ENCODE measurements at places on chromosomes 6 and 20.

- DNase-seq: peak; percentile 40
- no peaks in the 10 kb centered on the region for H3K27me3 ChIP-seq
- no peak overlapping the region for H3K4me3 ChIP-seq
- H3K4me1 ChIP-seq: no peaks in the 10 kb centered on the region
- no peak overlapping the region for H3K27ac ChIP-seq
- no peaks in the 10 kb centered on the region for H3K36me3 ChIP-seq
Measured at GRCh38 chr6:54935739-54936138, 89.2 kb downstream of the FAM83B start.

GRCh38 chr6:3333263-3333662 is 74.5 kb downstream of the PSMG4 start:
- no peaks in the 10 kb centered on the region for H3K27me3 ChIP-seq
- no peak overlapping the region for H3K4me3 ChIP-seq
- peaks cover 6% of the 10 kb centered on the region for H3K4me1 ChIP-seq

DNA sequence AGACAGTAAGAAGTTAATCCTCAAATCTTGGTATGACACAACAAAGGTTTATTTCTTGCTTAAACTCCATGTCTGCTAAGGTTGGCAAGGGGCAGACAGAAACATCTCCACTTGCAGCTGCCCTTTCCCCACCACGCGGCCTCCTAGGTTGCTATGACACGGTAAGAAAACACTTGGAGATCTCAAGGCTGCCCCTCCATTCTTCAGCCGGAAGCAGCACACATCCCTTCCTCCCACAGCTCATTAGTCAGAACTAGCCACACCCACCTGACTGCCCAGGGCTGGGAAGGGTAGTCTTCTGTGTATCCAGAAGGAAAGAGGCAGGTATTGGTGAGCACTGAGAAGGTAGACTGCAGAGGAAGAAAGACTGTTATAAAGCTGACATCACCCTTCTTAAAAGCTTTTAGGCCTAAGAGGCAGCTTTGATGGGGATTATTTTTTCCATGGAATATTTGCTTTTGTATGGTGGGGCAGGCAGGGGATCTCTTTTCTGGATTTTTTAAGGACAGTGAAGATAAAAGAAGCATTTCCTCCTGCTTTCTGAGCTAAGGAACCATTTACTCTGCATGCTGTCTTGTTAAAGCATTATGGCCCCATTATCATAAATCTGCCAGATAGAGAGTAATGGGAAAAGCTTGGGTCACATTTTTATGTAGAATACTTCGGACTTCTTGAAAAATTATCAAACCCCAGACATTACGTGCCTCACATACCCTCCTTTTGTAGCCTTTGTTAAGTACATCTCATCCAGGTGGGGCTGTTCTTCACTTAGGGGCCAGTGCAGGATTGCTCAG is 41.6 kb downstream of the MRAP2 start:
- H3K27me3 ChIP-seq: no peaks in the 10 kb centered on the region
- no peaks in the 10 kb centered on the region for H3K4me1 ChIP-seq
- peak; percentile 56 for DNase-seq
- H3K27ac ChIP-seq: no peak overlapping the region

DNA sequence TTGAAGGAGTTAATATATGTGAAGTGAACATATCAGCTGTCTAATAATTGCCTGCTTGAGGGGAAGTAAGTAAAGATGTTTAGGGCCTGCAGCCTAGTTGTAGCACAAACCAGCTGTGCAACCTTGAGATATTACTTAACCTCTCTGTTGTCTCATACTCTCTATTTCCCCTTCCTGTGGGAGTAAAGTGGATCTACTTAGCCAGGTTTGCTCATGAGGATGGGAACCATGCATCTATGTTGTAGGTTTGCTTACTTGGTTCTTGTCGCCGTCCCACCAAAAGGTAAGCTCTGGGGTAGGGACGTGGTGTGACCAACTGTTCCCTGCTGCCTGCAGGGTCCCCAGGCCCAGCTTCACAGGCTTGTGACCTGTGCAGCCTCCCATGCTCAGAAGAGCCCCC is 362.7 kb upstream of the SULF2 start:
- no peaks in the 10 kb centered on the region for H3K36me3 ChIP-seq
- no peaks in the 10 kb centered on the region for H3K4me1 ChIP-seq
- H3K4me3 ChIP-seq: no peak overlapping the region
- peaks cover 5% of the 10 kb centered on the region for H3K27me3 ChIP-seq

DNA sequence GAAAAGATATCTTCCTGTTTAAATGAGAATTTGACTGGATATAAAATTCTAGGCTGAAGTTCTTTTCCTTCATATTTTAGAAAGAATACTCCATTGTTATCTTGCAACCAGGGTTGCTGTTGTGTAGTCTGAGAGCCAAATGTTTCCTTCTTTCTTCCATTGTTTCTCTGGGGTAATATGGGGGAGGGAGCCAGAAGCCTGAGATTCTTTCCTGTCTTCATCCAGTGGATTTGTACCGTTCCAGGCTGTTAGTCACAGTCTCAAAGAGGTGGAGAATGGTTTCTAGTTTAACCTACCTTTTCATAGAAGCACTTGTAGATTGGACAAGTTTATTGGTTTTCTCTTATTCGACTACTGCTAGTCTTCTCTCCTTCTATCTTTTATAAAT is 6.1 kb upstream of the ULBP3 start:
- no peak for DNase-seq
- H3K4me1 ChIP-seq: 0 out of 2 replicates have a peak, but pooled peaks cover 7% of the 10 kb centered on the region
- no peak overlapping the region for H3K27ac ChIP-seq

GRCh38 chr20:12255461-12255970 is 337.8 kb downstream of the BTBD3 start:
- H3K4me3 ChIP-seq: no peak overlapping the region
- no peak for DNase-seq

- H3K27ac ChIP-seq: no peak overlapping the region
- no peaks in the 10 kb centered on the region for H3K27me3 ChIP-seq
- no peaks in the 10 kb centered on the region for H3K4me1 ChIP-seq
- peak; percentile 68 for DNase-seq
- H3K4me3 ChIP-seq: no peak overlapping the region
- H3K36me3 ChIP-seq: no peaks in the 10 kb centered on the region
Measured at GRCh38 chr6:41284726-41285125, 1.8 kb downstream of the TREM1 start.

GRCh38 chr6:37347670-37348111 is 6.1 kb upstream of the RNF8 start:
- no peaks in the 10 kb centered on the region for H3K36me3 ChIP-seq
- no peaks in the 10 kb centered on the region for H3K27me3 ChIP-seq
- H3K4me3 ChIP-seq: no peak overlapping the region
- no peaks in the 10 kb centered on the region for H3K4me1 ChIP-seq

DNA sequence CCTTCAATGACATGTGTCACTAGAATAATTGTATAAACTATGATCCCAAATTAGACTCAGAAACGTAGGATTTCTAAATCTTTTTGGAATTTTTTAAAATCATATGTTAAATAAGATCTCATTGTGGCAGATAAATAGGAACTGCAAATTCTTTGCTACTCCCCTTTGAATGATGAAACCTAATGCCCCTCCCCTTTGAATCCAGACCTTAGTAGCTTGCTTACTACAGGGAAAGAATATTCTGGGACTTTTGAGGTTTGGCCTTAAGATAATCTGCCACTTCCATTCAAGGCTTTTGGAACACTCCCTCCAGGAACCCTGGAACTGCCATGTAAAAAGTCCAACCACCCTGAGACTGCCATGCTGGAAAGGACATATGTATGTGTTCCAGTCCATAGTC is 7.1 kb downstream of the TDP2 start:
- H3K27me3 ChIP-seq: no peaks in the 10 kb centered on the region
- peak overlapping the region; percentile 93 for H3K27ac ChIP-seq
- H3K4me3 ChIP-seq: no peak overlapping the region
- peaks cover 10% of the 10 kb centered on the region for H3K4me1 ChIP-seq

DNA sequence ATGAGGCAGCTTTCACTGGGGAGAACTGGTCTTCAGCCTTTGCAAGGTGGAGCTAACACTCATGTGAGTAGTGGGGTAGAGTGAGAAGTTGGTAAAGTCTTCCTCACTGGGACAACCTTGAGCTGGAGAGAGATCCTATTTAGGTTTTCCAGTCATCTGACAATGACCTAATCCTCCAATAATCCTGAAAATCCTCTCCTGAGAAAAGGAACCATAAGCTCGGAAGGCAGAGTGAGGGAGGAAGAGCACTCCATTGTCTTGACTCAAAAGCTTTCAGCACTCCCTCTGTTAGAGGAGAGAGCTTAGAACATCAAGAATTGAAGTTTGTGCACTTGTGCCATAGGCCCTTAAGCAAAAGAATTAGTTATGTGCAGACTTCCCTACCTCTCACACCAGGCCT is 77.8 kb downstream of the TRAM2 start:
- peaks cover 34% of the 10 kb centered on the region for H3K4me1 ChIP-seq
- no peaks in the 10 kb centered on the region for H3K27me3 ChIP-seq
- peaks cover 60% of the 10 kb centered on the region for H3K36me3 ChIP-seq
- DNase-seq: peak; percentile 72
- no peak overlapping the region for H3K4me3 ChIP-seq

- no peak for DNase-seq
- H3K27ac ChIP-seq: no peak overlapping the region
- no peaks in the 10 kb centered on the region for H3K36me3 ChIP-seq
- H3K4me1 ChIP-seq: peaks cover 27% of the 10 kb centered on the region
Measured at GRCh38 chr20:10076126-10077080, 41.6 kb downstream of the ANKEF1 start.

DNA sequence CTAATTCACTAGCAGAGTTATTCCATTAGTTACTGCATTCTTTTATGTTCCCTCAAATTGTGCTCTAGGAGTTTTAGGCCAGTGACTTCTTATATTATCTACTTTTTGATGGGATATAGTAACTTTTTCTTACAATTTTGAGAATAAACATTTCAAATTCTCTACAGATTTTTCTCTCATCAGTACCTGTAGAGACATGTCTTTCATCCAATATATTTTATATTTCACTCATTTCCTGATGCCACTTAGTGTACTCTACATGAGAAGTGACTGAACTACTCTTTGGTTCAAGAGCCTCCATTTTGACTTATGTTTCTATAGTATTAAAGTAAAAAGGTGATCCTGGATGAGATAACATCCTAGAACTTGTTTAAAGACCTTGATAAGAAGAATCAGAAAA is 108.5 kb downstream of the ELOVL4 start:
- no peaks in the 10 kb centered on the region for H3K36me3 ChIP-seq
- no peaks in the 10 kb centered on the region for H3K27me3 ChIP-seq
- DNase-seq: no peak
- H3K27ac ChIP-seq: no peak overlapping the region
- H3K4me3 ChIP-seq: no peak overlapping the region

DNA sequence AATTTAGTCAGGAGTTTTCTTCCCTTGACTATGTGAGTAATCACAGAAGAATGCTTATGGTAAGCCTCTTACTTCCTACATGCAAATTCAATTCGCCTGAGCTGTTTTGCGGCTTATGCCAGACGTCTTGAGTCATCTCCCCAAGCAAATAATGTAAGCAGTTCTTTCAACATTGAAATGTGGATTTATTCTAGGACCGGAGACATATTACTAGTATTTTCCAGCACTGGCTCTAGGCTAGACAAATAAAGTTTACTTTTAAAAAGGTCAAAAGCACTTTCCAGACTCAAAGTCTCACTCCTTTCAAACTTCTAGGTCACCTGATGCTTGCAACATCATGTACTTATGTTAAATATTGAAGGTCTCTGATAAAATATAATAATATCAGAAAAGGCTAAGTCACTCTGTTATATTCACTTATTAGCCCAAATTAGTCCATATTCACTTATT is 38.1 kb upstream of the NOX3 start:
- H3K36me3 ChIP-seq: no peaks in the 10 kb centered on the region
- peaks cover 35% of the 10 kb centered on the region for H3K4me1 ChIP-seq
- no peak overlapping the region for H3K4me3 ChIP-seq
- H3K27me3 ChIP-seq: no peaks in the 10 kb centered on the region

- H3K4me1 ChIP-seq: no peaks in the 10 kb centered on the region
- no peak overlapping the region for H3K4me3 ChIP-seq
- DNase-seq: no peak
- H3K36me3 ChIP-seq: no peaks in the 10 kb centered on the region
- no peak overlapping the region for H3K27ac ChIP-seq
Measured at GRCh38 chr6:135163440-135163738, 17.7 kb upstream of the MYB start.

- 0 out of 2 replicates have a peak, but pooled peaks cover 12% of the 10 kb centered on the region for H3K27me3 ChIP-seq
- H3K4me3 ChIP-seq: peak overlapping the region; percentile 69
- H3K36me3 ChIP-seq: no peaks in the 10 kb centered on the region
- H3K27ac ChIP-seq: no peak overlapping the region
Measured at GRCh38 chr6:22147921-22148776, 148.7 kb downstream of the PRL start.

- H3K4me1 ChIP-seq: peaks cover 19% of the 10 kb centered on the region
- no peak overlapping the region for H3K4me3 ChIP-seq
Measured at GRCh38 chr6:158892266-158892665, 73.1 kb upstream of the EZR start.

- H3K27me3 ChIP-seq: no peaks in the 10 kb centered on the region
- H3K4me3 ChIP-seq: no peak overlapping the region
- no peaks in the 10 kb centered on the region for H3K36me3 ChIP-seq
Measured at GRCh38 chr6:37486121-37486839, 13.4 kb downstream of the CCDC167 start.

- no peaks in the 10 kb centered on the region for H3K27me3 ChIP-seq
- H3K36me3 ChIP-seq: no peaks in the 10 kb centered on the region
- H3K27ac ChIP-seq: peak overlapping the region; percentile 92
- peak; percentile 50 for DNase-seq
Measured at GRCh38 chr6:53347250-53347920, 1.4 kb downstream of the ELOVL5 start.

GRCh38 chr6:11263291-11263775 is 30.9 kb upstream of the NEDD9 start:
- peaks cover 14% of the 10 kb centered on the region for H3K4me1 ChIP-seq
- H3K27ac ChIP-seq: peak overlapping the region; percentile 38
- peak overlapping the region; percentile 35 for H3K4me3 ChIP-seq
- no peaks in the 10 kb centered on the region for H3K27me3 ChIP-seq
- no peaks in the 10 kb centered on the region for H3K36me3 ChIP-seq
- DNase-seq: peak; percentile 81

DNA sequence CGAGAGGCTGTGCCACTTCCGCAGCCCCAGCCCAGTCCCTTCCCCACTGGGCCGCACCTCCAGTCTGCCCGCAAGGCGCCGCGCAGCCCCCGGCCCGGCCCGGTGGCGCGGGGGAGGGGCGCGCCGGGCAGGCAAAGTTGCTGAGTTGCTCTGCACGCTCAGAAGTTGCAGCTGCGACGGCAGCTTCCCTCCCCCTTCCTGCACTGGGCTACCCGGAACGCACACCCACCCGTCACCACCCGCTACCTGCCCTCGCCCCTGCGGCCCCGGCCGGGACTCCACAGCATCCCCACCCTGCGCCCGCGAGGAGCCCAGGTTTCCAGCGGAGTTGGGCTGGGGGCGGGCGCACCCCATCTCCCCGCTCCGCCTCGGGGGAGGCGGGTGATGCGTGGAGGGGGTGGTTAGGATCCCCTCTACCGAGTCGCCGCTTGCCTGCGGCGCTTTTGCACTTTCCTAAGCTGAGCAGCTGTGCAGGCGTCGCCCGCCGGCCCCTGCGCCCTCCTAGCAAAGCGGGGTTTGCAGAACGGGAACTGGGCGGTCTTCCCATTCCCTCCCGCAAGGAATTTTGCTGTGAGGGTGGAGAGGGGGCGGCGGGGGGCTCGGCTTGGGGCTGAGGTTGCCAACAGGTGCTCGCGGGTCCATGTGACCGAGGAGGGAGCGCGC is 55.9 kb upstream of the RREB1 start:
- no peaks in the 10 kb centered on the region for H3K36me3 ChIP-seq
- no peaks in the 10 kb centered on the region for H3K4me1 ChIP-seq
- peak overlapping the region; percentile 67 for H3K4me3 ChIP-seq
- peak; percentile 54 for DNase-seq

Data from GM23248 (cell line).